ENCODE measurements at places on chromosomes 11 and 22.

DNA sequence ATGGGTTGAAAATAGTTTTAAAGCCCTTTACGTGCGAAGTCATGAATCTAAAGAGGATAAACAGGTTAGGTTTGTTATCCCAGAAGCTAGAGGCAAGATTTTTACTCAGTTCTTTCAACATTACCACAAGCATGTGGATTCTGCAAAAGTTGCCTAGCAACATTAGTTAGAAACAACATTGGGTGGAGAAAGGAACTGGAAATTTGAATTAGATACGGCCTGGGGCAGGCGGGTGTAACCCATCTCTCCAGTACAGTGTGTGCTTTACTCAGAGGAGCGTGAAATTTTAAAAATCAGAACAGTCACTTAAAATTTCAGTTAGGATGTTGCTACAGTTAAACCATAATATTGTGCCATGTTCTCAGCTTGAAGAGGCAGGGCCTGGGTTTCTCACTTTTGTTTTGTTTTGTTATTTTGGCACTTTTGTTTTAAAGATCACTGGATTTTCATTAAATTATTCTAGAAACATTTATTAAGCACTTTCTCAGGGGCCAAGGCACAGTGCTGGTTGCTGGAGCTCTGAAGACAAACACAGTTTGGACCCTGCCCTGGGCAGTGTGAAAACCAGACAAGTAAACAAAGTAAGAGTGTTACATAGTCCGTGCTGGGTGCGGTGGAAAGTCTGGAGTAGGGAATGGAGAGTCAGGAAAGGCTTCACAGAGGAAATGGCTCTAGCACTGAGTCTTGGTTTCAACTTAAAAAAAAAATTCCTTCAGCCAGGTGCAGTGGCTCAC is 4.4 kb upstream of the WEE1 start:
- DNase-seq = peak; percentile 20

DNA sequence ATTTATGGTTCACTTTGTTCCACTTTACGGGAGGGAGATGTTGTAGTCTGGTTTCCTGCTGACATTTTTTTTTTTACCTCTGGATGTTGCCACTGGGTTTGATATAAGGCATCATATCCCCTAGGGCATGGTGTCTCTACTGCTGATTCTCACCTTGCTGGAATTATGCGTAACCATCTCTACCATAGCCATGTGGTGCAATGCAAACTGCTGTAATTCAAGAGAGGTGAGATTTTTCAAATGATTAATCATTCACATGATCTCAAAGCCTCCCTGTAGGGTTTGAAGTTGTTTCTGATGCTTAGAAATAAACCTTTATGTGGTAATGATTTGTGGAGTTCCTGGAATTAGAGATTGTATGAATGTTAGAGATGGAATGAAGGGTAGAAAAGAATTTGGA is 13.0 kb downstream of the MS4A3 start:
- no peak for DNase-seq

GRCh38 chr11:59463190-59463641 is 6.5 kb downstream of the OR4D6 start:
- no peak for DNase-seq

DNA sequence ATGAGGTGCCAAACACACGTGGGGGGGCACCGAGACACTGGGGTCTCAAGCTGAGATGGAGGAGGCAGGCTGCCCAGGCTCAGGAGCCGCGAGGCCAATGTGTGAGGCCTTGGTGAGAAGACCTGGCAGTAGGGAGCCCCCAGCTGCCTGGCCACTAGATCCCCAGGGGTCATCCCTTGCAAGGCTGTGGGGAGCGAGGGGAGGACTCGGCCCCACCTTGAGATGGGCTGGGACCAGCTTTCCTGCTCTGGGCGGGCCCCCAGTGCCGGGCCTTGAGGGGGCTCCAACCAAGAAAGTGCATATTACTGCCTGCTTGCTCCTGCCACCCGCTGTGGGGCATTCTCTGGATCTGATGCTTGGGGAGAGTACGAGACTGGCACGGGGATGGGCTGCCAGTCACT is 107.0 kb downstream of the CTTN start:
- no peak for DNase-seq

DNA sequence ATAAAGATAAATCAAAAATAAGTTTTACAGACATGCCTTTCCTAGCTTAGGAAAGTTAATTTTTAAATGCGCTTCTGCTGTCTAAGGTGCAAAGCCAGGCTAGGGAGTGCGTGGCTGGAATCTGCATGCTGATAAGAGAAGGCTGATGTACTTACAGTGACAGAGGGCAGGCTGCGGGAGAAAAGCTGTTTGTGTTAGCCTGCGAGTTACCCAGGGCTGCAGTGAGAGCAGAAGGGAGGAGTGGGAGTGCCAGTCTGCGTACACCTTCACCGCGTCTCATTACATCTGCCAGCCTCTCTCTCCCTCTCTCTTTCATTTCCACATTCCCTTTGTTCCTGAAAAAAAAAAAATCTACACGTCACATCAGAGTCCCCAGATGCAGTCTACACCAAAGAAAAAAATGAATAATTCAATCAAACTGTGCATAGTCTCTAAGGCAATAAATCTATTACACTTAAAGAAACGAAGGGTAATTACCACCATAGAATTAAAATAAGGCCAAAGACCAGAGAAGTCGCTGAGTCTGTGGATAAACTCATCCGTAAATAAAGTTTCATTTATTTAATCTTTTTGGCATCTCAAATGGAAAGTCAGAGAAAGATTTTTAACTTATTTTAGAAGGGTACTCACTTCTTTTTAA is 126.4 kb upstream of the C11orf58 start:
- DNase-seq = no peak

DNA sequence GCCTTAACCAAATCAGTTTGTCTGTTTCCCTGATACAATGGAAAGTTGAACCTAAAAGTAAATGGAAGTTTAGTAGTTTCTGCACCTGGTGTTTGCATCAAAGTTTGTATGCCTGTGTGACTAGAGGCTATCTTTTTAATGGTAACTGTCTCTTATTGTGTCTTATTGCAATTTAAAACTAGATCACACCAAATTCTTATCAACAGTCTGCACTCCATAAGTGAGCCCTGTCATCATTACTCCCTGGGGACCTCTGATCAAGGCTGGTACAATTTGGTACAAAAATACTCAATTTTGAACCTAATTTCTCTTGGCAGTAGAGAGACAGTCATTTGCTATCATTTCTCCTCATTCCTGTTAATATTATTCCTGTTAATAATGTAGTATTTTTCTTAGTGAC is 38.1 kb downstream of the ARHGAP1 start:
- no peak for DNase-seq

GRCh38 chr11:127230392-127230791 is 229.8 kb upstream of the KIRREL3 start:
- no peak for DNase-seq

DNA sequence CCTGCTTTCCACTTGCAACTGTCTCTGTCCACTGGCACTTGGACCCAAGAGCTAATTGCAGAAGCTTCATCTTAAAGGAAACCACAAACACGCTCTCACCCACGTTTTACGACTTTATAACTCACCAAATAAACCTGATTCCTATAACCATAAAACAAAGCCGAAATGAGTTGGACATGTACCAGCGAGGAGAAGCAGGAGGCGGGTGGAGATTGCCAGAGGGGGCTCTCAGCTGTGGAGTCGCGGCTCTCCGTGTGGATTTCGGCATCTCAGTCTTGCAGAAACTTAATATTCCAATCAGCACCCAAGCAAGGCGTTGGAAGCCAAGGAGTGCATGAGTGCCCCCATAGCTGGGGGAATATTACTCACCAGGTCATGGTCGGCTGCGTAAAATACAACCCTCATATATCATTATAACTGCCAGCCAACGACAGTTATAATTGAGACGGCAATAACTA is 483.6 kb downstream of the MN1 start:
- DNase-seq = no peak

GRCh38 chr11:134640971-134641968 is 229.2 kb upstream of the B3GAT1 start:
- DNase-seq = peak; percentile 83

DNA sequence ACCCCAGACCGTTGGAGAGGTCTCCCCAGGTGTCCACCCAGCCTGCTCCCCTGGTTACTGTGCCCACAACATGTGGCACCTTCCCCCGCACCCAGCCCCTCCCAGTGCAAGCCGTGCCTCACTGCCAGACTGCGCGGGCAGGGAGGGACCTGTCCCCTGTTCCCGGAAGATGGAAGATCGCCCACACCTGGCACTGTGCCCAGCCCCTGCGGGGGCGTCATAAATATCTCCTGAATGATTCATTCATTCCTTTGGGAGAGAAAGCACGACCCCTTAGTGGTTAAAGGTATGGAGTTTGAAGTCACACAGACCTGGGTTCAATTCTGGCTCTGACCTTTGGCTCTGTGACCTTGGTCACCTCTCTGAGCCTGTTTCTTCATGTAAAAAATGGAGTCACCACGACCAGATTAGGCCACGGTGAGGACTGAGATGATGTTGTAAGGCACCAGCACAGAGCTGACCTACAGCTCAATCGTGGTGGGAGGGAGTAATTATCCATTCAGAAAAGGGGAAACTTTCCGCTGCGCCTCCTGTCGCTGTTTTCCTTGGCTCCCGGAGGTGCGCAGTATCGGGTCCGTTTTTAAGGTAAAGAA is 497 bp upstream of the SYT12 start:
- peak; percentile 53 for DNase-seq

DNA sequence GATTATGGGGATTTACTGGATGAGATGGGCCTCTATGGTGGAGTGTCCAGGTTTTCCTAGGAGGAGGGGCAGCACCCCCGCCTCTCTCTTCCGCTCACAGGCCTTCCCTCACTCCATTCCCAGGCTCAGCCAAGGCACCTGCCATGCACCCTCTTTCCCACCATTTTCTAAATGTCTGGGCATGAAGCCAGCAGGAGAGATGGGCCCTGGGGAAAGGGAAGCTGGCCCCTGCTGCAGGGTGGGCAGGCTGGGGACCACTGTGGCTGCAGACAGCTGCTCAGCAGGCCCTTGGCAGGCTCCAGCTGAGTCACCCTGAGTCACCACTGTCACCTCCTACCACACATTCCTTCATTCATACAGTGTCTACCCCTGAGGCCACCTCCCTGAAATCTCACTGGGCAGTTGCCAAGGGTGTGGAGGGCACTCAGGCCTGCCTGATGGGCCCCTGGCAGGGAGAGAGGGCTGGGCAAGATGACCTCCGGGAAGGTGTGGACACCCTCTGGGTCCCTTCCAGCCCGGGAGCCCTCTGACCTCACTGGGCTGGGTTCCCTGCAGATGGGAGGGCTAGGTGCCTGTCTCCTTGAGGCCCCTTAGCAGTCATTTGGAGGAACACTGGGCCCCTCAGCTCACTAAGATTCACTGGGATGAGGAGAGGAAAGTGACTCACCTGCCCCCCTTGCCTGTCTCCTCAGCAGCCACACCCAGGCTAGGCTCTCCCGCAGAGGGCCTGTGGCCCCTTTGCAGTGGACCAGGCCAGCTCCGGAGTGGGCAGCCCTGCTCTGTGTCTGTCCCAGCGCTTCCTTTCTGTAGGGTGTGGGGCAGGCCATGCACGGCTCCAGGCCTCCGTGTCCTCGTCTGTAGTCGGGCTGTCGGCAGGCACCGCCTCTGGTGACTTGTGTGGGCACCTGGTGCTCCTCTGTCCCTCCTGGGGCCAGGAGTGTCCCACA is 7.8 kb downstream of the MYEOV start:
- DNase-seq = peak; percentile 67

DNA sequence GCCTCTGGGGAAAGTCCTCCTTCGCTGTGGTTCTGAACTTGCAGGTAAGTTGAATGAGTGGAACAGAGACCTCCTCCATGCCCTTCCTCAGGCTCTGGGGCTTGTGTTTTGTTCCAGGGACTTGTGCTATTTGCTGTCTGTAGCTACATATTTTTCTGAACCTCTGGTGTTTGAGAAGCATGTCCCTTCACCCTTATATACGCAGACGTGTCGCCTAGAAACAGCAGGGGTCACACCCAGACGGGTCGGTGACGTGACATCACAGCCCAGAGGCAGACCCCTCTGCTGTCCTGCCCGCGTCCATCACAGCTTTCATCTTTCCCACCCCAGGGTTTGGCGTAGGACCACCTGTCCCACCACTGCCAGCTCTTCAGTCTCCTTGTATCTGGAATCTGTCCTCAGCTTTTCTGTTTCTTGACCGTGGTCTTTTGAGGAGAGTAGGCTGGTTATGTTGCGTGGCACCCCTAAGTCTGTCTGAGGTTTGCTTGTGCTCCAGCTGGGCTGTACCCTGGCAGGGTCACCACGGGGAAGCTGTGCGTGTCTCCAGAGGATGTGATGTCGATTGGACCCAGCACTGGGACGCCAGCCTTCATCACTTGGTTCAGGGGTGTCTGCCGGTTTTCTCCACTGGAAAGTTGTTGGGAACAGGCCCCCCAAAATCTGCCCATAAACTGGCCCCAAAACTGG is 13.4 kb upstream of the MUC5B start:
- no peak for DNase-seq

DNA sequence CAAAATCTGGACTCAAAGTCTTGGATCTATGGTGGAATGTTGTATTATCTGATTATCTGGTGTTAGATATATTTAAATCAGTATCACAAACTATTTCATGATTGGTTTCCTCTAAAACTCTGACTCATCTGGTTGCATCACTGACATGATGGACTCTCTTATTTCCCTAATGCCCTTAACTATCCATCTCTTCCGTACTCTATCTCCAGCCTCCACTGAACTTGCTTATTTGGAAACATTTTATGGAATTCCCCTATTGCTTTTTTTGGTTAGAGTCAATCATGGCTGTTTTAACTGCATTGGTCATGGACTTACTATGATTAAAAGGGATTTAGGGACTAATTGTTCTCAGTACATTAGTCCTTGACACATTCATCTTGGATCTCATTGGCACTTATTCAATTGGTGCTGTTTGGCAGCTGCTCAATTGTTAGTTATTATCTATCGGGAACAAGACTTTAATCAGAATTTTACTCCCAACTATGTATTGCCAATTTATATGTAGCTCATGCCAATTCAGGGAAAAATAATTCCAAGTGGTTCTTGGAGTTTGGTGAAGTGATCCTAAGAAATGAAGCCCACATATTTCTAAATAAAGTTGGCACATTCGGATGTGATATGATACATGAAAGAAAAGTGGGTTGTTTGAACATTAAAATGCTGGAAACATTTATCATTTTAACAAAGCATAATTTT is 942.0 kb upstream of the CCDC90B start:
- no peak for DNase-seq

GRCh38 chr11:94938095-94939055 is 35.0 kb downstream of the CWC15 start:
- DNase-seq = no peak

- no peak for DNase-seq
Observed at GRCh38 chr11:43410394-43410793, 51.7 kb downstream of the TTC17 start.

DNA sequence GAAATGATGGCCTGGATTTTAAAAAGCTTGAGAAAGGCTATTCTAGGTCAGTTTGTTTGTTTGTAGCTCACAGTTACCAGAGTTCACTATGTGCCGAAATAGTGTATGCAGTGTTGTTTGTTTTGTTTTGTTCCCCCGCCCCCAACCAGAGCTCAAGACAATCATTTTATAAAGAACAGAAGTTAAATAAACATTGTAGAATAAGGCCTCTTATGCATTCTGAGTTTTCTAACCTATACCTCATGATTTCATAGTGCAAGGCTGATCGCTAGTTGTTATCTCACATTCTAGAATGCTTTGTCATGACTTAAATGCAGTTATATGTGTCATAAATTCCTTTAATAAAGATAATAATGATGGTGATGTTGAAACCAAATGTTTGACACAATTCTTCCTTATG is 7.8 kb downstream of the KCNA4 start:
- no peak for DNase-seq

Data from suppressor macrophage treated with lipopolysaccharide for 1 hour (primary cell).